ENCODE measurements at places on chromosomes 7 and 10.

GRCh38 chr7:6631605-6632004 is 5.5 kb upstream of the ZNF316 start:
- DNase-seq = no peak

DNA sequence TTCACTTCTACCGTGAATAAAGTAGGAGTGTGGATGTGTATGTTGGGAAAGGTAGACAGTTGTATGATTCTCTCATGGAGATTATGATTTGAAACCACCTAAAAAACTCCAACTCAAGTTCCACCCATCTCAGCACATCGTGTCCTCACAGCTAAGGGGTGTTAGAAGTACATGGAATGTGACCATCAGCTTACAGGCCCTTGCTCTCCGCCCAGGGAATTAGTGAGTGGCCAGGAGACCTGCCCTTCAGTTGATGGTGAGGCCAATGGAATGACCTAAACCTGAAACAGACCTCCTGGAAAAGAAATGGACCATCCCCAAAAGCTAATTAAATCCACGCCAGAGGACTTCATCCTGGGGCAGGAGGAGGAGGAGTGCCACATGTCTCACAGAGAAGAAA is 2.1 kb upstream of the WNT2 start:
- no peak for DNase-seq

DNA sequence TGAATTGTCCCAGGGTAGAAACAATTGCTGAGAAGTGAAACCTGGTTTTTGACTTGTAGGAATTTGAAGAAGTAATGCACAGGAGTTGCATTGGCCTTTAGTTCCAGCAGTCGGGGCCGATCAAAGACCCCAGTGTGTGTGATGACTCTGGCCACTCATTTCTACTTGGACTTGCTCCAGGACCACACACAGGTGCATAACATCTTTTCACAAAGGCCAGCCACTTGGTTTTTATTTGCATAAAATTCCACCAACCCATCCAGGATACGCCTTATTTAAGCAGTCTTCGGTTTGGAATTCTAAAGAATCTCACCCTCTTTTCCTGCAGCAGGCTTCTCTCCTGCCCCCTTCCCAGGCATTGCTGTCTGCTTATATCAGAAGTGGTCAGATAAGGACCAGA is 162.0 kb upstream of the HABP2 start:
- DNase-seq = no peak

- no peak for DNase-seq
Measured at GRCh38 chr10:78524941-78525340, 491.3 kb downstream of the RPS24 start.

GRCh38 chr10:92242910-92243671 is 47.8 kb downstream of the CPEB3 start:
- DNase-seq = peak; percentile 79

GRCh38 chr7:155283565-155284194 is 14.0 kb upstream of the INSIG1 start:
- DNase-seq = no peak

- peak; percentile 67 for DNase-seq
Measured at GRCh38 chr7:69599286-69599954, 1.1 kb downstream of the AUTS2 start.

DNA sequence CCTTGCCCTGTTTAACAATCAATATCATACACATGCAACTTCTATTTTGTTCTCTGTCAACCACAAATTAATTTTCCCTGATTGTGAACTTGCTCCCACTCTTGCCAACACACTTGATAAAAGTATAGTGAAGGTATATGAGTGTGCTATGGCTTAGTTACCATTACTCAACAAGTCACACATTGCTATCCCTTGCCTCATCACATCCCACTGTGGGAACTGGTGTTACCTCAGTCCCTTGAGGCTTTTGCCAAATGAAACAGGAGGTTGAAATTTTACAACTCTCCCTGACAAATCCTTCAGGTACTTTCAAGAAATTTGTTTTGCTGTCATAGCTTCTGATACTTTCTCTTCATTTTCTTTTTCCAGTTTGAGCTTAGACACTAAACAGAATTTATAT is 472.5 kb upstream of the SEMA3D start:
- no peak for DNase-seq

GRCh38 chr7:85471740-85472139 is 284.9 kb upstream of the SEMA3D start:
- no peak for DNase-seq

DNA sequence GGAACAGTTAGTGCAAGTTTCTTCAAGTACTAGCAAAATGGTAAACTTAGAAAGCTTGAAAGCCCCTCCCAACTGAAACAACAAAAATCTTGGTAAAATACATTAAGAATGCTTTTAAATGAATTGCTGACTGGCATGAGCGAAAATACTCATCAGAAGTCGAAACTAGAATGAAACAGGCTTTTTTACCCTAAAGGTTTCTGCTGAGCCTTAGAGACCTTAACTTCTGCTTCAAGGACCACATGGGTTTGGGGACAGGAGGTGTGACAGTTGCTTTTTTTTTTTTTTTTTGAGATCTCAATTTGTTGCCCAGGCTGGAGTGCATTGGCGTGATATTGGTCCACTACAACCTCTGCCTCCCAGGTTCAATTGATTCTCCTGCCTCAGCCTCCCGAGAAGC is 100.3 kb downstream of the MTPAP start:
- DNase-seq = no peak

DNA sequence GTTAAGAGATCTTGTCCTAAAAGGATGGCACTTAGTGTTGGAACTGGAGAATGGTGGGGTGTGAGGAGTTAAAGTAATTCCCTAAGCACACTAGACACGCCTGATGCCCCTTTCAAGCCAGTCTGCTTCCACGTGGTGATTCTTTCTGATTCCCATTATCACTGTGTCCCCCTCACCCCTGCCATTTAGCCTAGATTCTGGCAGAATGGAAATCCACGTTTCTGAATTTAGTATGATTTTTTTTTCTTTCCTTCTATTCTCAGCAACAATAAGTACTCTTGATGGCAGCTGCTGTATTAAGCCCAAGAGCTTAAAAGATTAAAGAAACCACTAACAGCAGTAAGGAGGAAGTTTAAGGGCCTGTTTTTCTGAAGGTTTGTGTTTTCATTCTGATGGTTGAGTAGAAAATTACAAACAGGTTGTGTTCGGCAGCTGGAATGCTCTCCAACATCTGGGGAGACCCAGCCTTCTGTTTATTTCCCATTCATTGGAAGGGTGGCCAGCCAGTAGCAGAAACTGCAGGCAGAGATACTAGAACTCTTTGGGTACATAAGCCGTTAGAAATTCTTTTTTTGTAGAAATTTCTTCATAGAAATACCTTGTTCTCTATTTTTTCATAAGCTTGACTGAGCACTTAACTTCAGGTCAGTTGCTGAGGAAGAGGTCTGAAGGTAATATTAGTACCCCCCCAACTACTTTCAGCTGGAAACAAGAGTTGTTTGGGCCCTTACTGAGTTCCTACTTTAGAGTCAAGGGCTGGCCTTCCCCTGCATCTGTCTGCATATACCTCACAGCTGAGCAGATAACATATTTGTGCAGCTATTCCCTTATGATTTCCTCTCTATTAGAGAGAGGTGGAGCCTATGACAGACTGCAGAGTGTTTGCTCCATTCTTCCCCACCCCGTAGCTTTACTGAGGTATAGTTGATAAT is 355.1 kb downstream of the AUTS2 start:
- no peak for DNase-seq

- DNase-seq = no peak
Measured at GRCh38 chr7:137519947-137520346, 176.4 kb upstream of the PTN start.

DNA sequence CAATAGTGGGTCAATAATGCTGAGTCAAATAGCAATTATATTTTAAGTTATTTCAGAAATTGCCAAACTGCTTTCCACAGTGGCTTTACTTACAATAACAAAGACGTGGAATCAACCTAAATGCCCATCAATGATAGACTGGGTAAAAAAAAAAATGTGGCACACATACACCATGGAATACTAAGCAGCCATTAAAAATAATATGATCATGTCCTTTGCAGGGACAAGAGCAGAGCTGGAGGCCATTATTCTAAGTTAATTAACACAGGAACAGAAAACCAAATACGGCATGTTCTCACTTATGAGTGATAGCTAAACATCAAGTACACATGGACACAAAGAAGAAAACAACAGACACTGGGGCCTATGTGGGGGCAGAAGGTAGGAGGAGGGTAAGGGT is 15.0 kb upstream of the CYP3A4 start:
- no peak for DNase-seq

DNA sequence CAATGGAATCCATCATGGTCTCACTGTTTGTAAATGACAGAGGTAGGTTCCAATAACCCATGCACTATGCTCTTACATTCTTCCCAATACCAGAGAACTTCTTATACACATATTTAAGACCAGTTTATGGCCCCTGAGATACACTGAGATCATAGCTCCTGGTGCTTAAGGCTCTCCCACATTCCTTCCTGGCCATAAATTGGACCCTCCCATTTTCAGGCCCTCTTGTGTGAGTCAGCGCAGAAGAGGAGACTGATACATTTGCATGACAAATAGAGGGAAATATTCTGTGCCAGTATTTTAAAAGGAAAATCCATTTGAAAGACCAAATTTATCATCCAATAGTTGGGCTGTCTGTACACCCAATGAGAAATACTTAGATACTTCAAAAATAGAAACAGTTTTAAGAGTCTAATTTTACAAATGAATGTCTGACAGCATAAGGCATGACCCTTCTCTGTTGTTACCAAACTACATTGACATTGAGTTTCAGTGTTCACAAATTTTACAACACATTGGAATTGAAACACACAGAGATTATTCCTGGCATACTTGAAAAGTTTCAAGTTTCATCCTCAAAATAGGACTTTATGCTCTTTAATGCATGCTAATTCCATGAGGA is 35.3 kb downstream of the SLC16A9 start:
- no peak for DNase-seq

DNA sequence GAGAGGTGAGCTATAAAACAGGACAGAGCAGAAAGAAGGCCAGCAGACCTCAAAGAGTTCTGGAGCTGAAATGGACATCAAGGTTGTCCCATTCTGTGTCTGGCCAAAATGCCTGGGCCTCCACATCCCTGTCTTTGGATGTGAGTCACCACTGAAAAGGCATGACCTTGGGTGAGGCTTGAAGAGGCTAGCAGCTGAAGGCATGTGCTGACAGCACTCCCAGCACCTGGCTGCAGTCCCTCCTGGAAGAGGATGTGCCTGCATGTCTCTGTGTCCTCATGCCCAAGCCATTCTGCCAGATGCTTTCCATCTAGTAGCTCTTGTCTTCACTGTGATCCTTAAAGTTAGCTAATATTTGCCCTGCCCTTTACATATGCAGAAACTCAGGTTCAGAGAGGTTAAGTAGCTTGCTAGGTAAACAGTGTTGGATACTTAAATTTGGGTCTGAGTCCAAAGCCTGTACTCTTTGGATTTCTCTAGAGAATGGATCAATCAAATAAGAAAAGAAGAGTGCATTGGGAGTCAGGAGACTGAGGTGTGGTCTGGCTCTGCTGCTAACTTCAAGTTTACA is 35.8 kb downstream of the HECW1 start:
- no peak for DNase-seq

DNA sequence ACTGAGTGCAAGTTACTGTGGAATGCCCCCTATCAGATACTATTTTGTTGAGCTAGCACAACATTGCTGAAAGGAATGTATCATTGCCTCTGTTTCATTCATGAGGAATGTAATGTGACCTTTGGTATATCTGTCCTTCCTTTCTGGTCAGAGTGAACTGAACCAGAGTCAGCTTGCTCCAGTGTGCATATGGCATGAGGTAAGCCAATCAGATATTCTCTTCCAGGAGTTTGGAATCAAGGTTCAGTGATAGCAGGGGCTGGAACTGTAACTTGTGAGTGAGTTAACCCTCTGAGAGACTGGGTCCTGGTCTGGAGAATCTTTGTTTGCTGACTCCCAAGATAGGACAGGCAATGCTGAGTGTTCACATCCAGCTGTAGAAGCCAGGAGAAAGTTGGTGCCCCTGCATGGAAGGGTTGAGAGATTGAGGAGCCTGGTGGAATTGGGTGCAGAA is 45.3 kb upstream of the OSBPL3 start:
- DNase-seq = no peak

GRCh38 chr10:80275756-80276155 is 13.7 kb downstream of the MAT1A start:
- DNase-seq = no peak

GRCh38 chr10:93604146-93604545 is 3.1 kb upstream of the RBP4 start:
- DNase-seq = no peak

- DNase-seq = no peak
Measured at GRCh38 chr10:31270954-31271353, 48.1 kb upstream of the ZEB1 start.

DNA sequence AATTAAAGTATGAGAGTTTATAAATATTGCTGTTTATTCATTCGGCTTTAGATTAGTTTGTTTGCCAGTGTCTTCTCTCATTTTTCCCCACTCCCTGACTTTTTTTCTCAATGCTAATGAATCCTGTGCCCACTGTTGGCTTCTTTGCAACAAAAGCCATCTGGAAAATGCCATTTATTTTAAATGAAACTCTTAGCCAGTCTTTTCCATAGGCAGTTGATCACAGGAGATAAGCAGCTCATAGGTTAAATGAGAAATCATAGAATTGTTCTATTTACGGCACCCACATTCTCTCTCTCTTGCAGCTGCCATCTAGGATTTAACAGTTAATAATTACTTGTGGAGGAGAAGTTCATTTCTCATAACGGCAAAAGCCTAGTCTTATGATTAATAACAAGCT is 249.3 kb upstream of the POM121L12 start:
- no peak for DNase-seq

- DNase-seq = peak; percentile 20
Measured at GRCh38 chr10:100746784-100747455, 1.5 kb downstream of the PAX2 start.

DNA sequence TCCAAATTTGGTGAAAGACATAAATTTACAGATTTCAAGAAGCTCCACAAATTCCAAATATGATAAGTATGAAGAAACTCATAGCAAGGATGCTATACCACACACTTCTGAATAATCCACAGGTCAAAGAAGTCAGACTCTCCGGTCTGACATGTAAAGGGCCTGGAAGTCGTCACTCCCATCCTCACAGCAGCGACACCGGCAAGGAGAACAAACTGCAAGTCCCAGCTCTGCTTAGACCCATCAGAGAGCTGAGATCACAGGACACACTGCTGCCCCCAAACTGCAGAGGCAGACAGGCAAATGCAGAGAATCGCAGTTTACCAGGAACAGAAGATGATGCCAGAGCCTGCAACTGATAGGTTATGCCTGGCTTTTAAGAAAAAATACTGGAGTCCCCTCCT is 62.0 kb downstream of the AMZ1 start:
- DNase-seq = no peak

- DNase-seq = no peak
Measured at GRCh38 chr10:91444211-91445182, 34.4 kb downstream of the HECTD2 start.

- DNase-seq = no peak
Measured at GRCh38 chr10:69179089-69179742, 818 bp upstream of the SUPV3L1 start.

All from sigmoid colon (tissue), 7 donors.